ENCODE measurements at places on chromosomes 7 and 10.
A peak's percentile ranks its signal among the peaks of the same experiment; 100 is the strongest.

GRCh38 chr10:114009281-114009996 lies 34.2 kb upstream of the ADRB1 start:
- H3K27ac ChIP-seq: no peak overlapping the region
- DNase-seq: no peak
- H3K27me3 ChIP-seq: peaks cover 5% of the 10 kb centered on the region
- H3K4me1 ChIP-seq: no peaks in the 10 kb centered on the region
- no peak overlapping the region for H3K4me3 ChIP-seq

- H3K27me3 ChIP-seq: no peaks in the 10 kb centered on the region
- no peaks in the 10 kb centered on the region for H3K4me1 ChIP-seq
- no peaks in the 10 kb centered on the region for H3K36me3 ChIP-seq
- H3K4me3 ChIP-seq: no peak overlapping the region
- H3K27ac ChIP-seq: no peak overlapping the region
Measured at GRCh38 chr7:146002008-146002407, 114.6 kb upstream of the CNTNAP2 start.

- H3K4me3 ChIP-seq: no peak overlapping the region
- no peak overlapping the region for H3K27ac ChIP-seq
- no peaks in the 10 kb centered on the region for H3K36me3 ChIP-seq
- no peak for DNase-seq
- peaks cover 7% of the 10 kb centered on the region for H3K27me3 ChIP-seq
- H3K4me1 ChIP-seq: no peaks in the 10 kb centered on the region
Measured at GRCh38 chr7:22633286-22633953, 93.6 kb upstream of the IL6 start.

DNA sequence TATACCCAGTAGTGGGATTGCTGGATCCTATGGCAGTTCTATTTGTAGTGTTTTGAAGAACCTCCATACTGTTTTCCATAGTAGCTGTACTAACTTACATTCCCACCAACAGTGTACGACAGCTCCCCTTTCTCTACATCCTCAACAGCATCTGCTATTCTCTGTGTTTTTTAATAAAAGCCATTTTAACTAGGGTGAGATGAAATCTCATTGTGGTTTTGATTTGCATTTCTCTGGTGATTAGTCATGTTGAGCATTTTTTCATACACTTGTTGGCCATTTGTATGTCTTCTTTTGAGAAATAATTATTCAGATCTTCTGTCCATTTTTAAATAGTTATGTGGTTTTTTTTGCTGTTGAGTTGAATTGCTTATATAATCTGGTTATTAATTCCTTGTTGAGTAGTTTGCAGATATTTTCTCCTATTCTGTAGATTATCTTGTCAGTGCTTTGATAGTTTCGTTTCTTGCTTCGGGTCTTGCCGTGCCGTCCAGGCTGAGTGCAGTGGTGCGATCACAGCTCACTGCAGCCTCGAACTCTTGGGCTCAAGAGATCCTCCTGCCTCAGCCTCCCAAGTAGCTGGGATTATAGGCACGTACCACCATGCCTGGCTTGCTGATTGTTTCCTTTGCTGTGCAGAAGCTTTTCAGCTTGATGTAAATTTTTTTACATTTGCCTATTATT lies 12.0 kb downstream of the MTG1 start:
- peaks cover 74% of the 10 kb centered on the region for H3K36me3 ChIP-seq
- no peak overlapping the region for H3K27ac ChIP-seq
- no peak overlapping the region for H3K4me3 ChIP-seq
- no peak for DNase-seq
- H3K27me3 ChIP-seq: no peaks in the 10 kb centered on the region

- H3K36me3 ChIP-seq: peaks cover 6% of the 10 kb centered on the region
- H3K4me1 ChIP-seq: peaks cover 21% of the 10 kb centered on the region
- peak within 1 kb of the TSS; percentile 96 for H3K4me3 ChIP-seq
- peak; percentile 71 for DNase-seq
- peak within 1 kb of the TSS; percentile 93 for H3K27ac ChIP-seq
Measured at GRCh38 chr7:43906331-43907010, at the start of gene URGCP. URGCP (minus strand) TSS chr7:43906596; CDS start chr7:43906575, 21 bp downstream.

DNA sequence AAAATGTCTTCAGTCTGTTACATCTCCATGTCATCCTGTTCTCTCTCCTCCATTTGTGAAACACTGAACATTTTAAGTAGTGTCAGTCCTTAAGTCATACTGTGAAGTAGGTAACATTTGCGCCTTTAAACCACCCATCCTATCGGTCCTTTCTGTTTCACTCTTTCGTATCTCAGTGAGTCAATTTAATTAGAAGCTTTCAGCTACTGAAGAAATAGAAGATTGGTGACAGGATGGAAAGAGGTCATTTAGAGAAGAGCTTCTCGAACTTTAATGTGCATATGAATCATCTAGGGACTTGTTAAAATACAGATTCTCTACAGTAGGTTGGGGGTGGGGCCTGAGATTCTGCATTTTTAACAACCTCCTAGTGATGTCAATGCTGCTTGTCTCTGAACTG lies 113.4 kb downstream of the SRI start:
- DNase-seq: no peak
- no peaks in the 10 kb centered on the region for H3K4me1 ChIP-seq
- H3K27me3 ChIP-seq: no peaks in the 10 kb centered on the region
- no peak overlapping the region for H3K4me3 ChIP-seq
- H3K27ac ChIP-seq: no peak overlapping the region

GRCh38 chr10:89030791-89031190 lies 40.2 kb downstream of the FAS start:
- no peaks in the 10 kb centered on the region for H3K36me3 ChIP-seq
- no peak overlapping the region for H3K27ac ChIP-seq
- no peak overlapping the region for H3K4me3 ChIP-seq
- DNase-seq: no peak
- peaks cover 5% of the 10 kb centered on the region for H3K27me3 ChIP-seq
- peaks cover 11% of the 10 kb centered on the region for H3K4me1 ChIP-seq

- H3K4me1 ChIP-seq: peaks cover 16% of the 10 kb centered on the region
- H3K36me3 ChIP-seq: no peaks in the 10 kb centered on the region
- peak overlapping the region; percentile 99 for H3K27ac ChIP-seq
- H3K4me3 ChIP-seq: peak overlapping the region; percentile 96
- peaks cover 35% of the 10 kb centered on the region for H3K27me3 ChIP-seq
Measured at GRCh38 chr7:51314726-51315125, 1.9 kb downstream of the COBL start.

GRCh38 chr7:2787251-2787951 lies 56.7 kb downstream of the GNA12 start:
- H3K27me3 ChIP-seq: peaks cover 3% of the 10 kb centered on the region
- no peak overlapping the region for H3K27ac ChIP-seq
- H3K36me3 ChIP-seq: peaks cover 26% of the 10 kb centered on the region
- peaks cover 14% of the 10 kb centered on the region for H3K4me1 ChIP-seq
- no peak for DNase-seq

GRCh38 chr7:141012044-141012685 lies 2.6 kb downstream of the MRPS33 start:
- H3K27ac ChIP-seq: peak overlapping the region; percentile 63
- H3K4me1 ChIP-seq: peaks cover 26% of the 10 kb centered on the region
- H3K4me3 ChIP-seq: peak overlapping the region; percentile 69
- H3K36me3 ChIP-seq: peaks cover 9% of the 10 kb centered on the region

DNA sequence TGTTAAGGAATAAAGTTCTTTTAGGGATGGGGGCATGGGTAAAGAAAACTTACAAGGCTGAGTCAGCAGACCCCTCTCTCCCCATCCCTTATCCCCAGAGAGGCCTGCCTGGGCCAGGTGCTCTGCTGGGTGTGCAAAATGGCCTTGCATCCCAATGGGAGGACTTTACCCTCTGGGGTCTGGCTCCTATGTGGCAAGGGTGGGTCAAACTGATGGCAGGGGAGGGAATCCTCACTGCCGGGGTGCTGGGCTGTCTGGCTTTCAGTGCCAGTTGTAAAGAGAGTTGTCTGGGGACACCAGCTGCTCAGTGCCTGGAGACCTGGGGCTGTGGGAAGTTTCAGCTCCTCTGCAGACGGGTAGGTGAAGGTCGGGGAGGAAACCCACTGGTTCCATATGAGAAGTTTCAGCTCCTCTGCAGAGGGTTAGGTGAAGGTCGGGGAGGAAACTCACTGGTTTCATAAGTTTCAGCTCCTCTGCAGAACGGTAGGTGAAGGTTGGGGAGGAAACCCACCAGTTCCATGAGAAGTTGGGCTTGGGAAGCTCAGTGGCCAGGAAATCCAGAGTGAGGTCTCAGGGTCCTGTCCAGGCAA lies 127.2 kb upstream of the PODXL start:
- H3K36me3 ChIP-seq: no peaks in the 10 kb centered on the region
- H3K4me3 ChIP-seq: no peak overlapping the region
- H3K27ac ChIP-seq: no peak overlapping the region
- DNase-seq: no peak
- H3K27me3 ChIP-seq: peaks cover 30% of the 10 kb centered on the region
- no peaks in the 10 kb centered on the region for H3K4me1 ChIP-seq

GRCh38 chr7:15086862-15087261 lies 184.3 kb upstream of the DGKB start:
- H3K4me3 ChIP-seq: no peak overlapping the region
- no peaks in the 10 kb centered on the region for H3K36me3 ChIP-seq
- H3K27ac ChIP-seq: no peak overlapping the region
- no peaks in the 10 kb centered on the region for H3K27me3 ChIP-seq
- DNase-seq: no peak

DNA sequence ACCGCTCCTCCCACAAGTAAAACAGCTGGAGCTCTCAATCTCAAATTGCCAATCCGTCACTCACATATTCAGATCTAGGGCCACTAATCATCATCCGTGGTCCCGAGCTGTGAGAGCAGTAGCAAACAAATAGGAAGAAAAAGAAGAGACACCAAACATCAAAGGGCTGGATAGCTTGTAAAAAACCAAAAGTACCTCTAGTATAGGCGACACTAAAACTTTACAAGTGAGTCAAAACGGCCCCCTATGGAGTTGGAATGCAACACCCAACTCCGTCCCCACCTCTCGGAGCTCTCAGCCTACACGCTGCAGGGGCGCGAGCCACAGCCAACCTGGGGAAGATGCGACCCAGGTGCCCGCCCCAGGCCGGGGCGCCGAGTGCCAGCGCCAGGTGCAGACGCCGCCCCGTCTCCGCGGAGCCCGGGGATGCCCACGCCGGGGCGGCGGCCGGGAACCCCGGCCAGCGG lies 581 bp downstream of the FAM3C start:
- no peaks in the 10 kb centered on the region for H3K27me3 ChIP-seq
- peak overlapping the region; percentile 42 for H3K27ac ChIP-seq
- H3K4me3 ChIP-seq: peak overlapping the region; percentile 92
- H3K4me1 ChIP-seq: peaks cover 17% of the 10 kb centered on the region

DNA sequence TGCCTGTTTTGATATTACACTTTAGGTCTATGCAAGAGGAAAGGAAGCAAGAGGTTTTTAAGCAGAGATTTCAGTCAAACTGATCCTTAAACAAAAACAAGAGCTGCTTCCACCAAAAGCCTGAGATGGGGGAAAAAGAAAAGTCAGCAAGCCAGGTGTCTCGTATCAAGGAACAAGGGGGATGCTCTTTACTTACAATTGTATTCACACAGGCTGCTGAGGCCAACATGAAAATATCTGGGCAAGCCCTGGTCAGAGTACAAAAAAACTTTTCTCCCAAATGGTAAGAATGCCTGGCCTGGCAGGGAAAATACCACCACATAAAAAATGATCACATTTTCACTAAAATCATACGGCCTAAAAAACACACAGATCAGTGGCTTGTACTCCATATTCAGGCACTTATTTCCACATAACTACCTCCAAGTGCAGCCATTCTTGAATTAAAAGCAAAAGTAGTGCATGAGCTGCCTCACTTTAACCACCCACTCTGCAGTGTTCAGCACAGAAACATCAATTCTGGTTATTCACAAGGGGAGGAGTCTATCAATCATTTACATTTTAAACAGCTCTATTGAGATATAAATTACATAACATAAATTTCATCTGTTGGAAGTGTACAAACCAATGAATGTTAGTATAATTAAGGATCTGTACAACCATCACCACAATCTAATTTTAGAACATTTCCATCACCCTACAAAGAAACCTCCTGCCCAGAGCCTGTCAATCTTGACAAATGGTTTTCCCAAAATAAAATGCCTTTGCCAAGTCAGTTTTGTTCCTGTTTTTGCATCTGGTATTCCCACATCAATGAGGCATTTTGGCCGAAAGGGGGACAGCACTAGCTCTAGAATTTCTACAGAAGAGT lies 70.2 kb downstream of the GRB10 start:
- no peak overlapping the region for H3K4me3 ChIP-seq
- H3K36me3 ChIP-seq: no peaks in the 10 kb centered on the region
- no peak for DNase-seq
- H3K27me3 ChIP-seq: no peaks in the 10 kb centered on the region
- peaks cover 25% of the 10 kb centered on the region for H3K4me1 ChIP-seq
- no peak overlapping the region for H3K27ac ChIP-seq

DNA sequence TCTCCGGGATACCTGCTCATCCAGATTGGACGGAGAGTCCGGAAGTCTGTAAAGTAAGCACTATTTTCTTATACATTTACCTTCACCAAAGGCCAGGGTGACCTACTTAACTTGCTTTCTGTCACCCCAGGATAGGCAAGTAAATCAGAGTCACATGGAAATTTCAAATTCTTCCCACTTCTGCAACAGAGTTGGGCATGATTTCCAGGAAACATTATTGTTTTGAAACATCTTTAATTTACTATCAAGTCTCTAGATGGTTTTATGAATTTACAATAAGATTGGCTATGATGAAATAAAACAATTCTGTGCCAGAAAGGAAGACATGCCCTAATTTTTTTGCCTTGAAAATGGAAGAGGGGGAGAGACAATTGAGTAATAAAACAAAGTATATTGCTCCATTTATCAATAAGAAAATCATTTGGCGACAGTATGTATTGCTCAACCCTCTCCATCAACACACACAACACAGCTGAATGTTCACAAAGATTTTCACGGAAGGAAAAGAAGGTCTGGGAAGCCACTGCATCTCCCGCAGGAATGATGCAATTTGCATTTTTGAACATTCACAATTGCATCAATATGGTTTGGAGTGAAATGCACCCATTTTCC lies 702.8 kb downstream of the PARD3 start:
- peaks cover 37% of the 10 kb centered on the region for H3K4me1 ChIP-seq
- no peak for DNase-seq
- H3K4me3 ChIP-seq: no peak overlapping the region
- no peaks in the 10 kb centered on the region for H3K27me3 ChIP-seq
- peaks cover 23% of the 10 kb centered on the region for H3K36me3 ChIP-seq
- H3K27ac ChIP-seq: no peak overlapping the region

GRCh38 chr7:151423936-151424335 lies 14.1 kb upstream of the WDR86 start:
- no peak overlapping the region for H3K27ac ChIP-seq
- no peaks in the 10 kb centered on the region for H3K36me3 ChIP-seq
- DNase-seq: no peak
- peaks cover 33% of the 10 kb centered on the region for H3K4me1 ChIP-seq

DNA sequence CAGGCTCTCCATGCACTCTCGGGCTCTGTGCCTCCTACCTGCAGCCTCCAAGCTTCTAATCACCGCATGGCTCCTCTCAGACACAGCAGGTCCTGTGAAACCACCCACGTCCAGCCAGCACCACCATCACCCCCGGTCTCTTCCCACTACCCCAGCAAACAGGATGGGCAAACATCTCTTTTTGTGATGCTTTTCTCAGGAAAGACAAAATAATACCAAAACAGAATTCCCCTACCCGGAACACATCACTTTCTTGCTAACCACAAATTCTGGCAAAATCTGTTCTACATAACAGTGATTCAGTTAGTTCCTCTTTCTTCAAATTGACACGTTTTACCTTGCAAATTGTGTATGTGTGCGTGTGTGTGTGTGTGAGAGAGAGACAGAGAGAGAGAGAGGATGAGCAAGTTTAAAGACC lies 6.5 kb downstream of the SNX8 start:
- H3K27me3 ChIP-seq: no peaks in the 10 kb centered on the region
- DNase-seq: no peak
- peak overlapping the region; percentile 1 for H3K27ac ChIP-seq
- peaks cover 6% of the 10 kb centered on the region for H3K36me3 ChIP-seq

GRCh38 chr10:52318822-52319464 lies 4.9 kb downstream of the DKK1 start:
- no peak for DNase-seq
- no peak overlapping the region for H3K27ac ChIP-seq
- H3K27me3 ChIP-seq: peaks cover 39% of the 10 kb centered on the region
- no peaks in the 10 kb centered on the region for H3K36me3 ChIP-seq
- no peak overlapping the region for H3K4me3 ChIP-seq

Measured in type B pancreatic cell (in vitro differentiated cells).